Stromal cell of bone marrow (primary cell): ENCODE measurements at places on chromosomes 4 and X.

GRCh38 chr4:152014280-152014679 lies 253.5 kb upstream of the GATB start:
- no peak for DNase-seq

DNA sequence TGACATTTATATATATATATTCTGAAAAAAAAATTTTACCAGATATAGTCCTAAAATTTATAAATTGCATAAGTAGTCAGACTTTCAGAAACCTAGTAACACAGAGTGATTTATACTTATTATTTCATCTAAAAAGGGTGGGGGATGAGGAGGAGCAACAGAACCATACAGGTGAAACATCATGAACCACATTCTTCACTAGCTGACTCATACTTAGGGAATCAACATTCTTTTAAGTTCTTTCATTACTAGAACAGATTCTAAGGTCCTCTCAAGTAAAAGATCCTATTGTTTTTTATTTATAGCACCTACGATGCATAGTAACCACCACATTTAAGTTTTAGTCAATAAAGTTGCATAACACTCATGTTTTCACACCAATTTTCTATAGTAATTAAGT lies 166.1 kb downstream of the LRBA start:
- no peak for DNase-seq

DNA sequence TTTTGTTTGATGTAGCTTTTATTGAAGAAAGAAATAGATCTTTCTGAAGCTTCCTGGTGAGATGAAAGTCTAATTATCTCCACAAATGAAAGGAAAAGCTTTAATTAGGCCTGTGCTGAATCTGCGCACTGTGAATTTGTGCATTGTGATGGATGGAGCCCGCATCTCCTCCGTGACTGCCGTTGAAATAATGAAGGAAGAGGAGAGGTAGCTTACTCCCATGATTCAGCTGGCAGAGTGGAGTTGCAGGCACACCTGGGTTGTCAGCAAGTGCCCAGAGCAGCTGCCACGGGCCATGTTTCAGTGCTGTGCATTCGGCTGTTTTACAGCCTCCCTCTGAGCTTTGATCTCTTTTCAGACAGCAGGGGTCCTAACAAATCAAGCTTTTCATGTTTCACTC lies 735.3 kb upstream of the TENM3 start:
- no peak for DNase-seq

DNA sequence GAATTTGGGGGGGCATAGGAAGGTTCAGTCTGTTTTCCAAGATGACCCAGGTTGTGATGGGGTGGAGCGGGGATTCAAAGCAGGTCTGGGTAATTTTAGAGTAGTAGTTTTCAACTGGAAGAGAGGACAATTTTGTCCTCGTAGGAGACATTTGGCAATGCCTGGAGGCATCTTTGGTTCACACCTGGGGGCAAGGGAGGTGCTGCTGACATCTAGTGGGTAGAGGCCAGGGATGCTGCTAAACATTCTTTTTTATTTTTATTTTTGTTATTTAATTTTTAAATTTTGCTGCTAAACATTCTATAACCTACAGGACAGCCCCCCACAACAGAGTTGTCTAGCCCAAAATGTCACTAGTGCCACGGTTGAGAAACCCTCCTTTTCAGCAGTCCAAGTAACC lies 1.9 kb downstream of the RAB9A start:
- no peak for DNase-seq

DNA sequence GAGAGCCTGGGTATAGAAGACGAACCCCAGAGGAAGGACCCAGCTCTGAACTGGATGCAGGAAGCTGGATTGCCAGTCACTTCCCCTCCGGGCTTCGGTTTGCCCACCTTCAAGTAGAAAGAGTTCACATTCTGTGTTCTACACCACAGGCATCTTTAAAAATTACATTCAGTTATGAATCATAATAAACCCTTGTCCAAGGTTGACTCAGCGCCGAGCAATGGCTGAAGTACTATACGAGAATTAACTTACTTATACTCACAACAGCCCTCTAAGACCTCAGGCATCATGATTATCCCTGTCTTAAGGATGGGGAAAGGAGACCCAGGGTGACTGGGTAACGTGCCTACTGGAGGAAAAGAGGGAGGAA lies 72.5 kb downstream of the EVC2 start:
- peak; percentile 40 for DNase-seq

DNA sequence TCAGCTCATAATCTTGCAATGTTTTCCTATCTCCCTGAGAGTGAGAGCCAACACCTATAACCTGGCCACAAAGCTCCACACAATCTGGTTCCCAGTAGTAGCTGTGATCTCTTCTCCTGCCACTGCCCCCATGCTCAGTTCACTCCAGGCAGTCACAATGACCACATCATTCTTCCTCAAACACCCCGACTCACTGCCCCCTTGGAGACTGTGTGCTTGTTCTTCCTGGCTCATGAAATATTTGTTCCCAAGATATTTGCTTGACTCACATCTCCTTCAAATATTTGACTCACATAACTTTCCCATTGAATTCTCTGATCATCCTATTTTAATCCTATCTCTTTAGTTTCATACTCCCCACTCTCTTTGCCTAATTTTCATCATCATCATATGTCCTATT lies 173.7 kb downstream of the AREG start:
- DNase-seq = no peak

DNA sequence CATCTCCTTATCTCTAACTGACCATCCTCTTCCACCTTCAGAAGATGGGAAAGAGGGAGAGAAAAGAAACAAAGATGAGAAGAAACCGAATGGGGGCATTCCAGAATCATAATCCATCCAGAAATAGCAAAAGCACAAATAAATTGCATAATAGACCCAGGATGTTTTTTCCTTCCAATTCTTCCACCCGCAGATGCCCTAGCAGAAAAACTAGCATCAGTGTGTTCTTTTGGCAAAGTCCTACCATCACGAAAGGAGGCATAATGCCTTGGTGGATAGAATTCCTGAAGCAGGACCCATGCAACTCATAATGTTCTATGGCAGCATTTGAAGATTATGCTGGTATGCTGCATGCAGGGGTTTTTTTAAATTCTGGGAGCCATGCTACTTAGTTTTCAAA lies 279.2 kb downstream of the PPP3CA start:
- DNase-seq = no peak

DNA sequence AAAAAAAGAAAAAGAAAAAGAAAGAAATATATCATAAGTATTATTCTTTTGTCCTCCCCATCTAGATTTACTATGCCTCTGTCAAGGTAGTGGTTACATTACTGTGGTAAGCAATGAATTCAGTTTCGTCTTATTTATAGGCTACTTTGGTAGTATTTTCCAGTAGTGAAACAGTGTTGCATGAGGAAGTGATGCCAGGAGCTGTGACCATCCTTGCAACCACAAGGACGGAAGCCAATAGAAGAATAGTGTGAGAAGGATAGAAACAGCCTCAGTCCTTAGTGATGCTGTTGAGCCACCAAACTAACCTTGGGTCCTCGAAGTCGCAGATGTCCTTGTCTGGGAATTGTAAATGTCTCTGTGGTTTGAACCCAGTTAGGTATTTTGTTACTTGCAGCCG lies 328.5 kb downstream of the PPP3CA start:
- no peak for DNase-seq

- DNase-seq = no peak
These were observed 35.0 kb upstream of the CLCN4 start for GRCh38 chrX:10121787-10122186.

DNA sequence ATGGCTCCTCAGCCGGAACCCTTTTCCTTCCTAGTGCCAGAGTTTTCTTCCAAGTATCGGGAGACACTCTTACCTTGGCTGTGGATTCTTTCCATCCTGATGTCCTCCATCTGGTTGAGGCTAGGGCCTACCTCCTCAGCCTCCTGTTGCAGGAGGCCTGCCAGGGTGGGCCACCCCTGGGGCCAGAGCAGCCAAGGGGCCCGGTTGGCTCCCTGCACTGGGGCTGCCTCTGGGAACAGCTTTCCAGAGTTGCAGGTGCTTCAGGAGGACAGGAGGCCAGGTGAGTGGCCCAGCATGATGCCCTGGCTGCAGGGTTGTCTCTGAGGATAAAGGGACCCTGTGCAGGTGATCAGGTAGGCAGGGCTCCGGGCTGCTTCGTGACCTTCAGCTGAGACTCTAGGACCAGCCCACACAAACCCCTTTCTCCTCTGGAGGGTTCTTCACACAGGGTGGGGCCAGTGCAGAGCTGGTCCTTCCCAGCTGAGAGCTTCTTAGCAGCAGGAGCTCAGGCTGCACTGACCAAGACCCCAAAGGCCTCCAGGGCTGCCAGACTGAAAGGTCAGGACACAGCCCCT lies 5.3 kb upstream of the GPR78 start:
- DNase-seq = no peak

DNA sequence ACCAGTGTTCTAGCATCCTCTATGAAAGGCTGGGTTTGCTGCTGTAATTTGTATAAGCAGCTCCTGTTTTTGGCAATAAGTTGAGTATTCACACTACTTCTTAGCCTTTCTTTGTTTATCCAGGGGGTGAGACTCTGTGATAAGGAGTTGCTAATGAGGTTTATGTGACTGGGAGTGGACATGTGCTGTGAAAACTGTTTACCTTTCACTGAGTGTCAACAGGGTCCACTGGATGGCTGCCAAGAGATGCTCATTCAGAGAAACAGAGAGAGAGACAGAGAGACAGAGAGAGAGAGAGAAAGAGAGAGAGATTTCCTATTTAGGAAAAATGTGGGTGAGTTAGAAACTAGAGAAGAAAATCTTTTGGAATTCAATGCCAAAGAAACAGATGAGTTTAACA lies 233.9 kb downstream of the CHIC2 start:
- no peak for DNase-seq

GRCh38 chrX:32448945-32449344 lies 762.4 kb downstream of the DMD start:
- DNase-seq = no peak

- DNase-seq = peak; percentile 30
These were observed 31.7 kb downstream of the RNF212 start for GRCh38 chr4:1081689-1082040.

DNA sequence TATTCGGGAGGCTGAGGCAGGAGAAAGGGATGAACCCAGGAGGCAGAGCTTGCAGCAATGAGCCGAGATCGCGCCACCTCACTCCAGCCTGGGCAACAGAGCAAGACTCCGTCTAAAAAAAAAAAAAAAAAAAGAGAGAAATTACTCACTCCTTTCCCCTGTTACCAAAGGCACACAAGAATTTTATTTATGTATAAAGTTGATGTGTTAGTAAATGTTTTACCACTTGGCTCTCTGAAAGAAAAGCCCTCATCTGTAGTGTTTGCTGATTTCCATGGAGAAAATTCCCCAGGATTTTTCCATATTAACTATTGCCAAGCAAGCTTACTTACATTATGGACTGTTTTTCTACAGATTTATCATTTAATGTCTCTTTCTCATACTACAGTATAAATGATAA lies 142.1 kb upstream of the PABPC4L start:
- no peak for DNase-seq

DNA sequence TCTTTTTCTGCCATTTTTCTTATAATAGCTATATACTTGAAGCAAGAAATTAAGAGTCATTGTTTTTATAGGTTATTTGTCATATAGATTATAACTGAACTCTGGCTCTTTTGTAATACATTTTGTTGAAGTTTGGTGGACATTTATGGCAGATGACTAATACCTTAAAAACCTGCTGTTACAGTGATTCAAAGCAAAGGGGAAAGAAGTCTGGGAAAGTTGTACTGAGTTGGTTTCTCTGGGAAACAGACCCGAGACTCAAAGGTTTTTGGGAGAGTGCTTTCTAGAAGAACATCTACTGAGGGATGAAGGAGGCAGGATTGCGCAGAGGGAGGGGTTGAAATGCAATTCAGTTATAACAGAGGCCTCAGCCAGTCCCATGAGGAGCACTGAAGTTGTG lies 35.9 kb downstream of the NAP1L5 start:
- peak; percentile 82 for DNase-seq

DNA sequence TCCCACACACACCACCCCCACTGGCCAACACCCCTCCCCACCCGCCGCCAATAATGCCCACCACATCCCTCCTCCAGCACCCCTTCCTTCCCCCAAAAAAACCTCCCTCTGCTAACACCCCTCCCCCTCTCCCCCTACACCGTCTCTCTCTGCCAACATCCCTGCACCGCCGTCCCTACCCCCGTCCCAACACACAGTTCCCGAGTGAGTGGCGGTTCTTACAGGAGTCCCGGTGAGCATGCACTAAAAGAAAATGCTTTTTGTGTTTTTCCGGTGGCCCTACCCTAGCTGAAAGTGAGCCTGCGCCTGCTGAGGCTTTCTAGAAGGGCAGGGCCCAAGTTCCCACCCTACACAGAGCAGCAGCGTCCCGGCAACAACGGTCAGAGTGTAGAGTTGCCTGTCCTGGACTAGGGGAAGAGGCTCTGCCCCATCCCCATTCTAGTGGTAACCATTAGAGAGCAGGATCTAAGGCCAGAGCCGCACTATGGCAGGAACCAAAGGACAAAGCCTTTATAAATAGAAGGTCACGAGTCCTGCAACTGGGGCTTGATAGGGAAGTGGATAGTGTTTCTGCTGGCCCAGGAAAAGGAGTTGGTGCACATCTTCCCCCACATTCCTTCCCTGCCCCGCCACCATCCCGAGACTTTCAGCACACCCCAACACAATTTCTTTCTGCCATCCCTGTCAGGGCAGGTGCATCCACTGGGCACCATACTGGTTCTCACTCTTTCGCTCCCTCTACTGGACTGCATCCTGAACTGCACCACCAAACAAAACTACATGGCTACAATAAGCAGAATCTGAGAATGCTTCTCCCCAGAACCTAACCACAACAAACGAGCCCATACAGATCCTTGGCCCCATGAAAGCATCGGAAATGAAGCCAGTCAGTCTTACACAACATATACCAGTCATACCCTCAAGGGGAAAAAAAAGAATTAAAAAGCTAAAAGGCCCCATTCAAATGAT lies 78.1 kb upstream of the PAGE3 start:
- DNase-seq = no peak

- peak; percentile 10 for DNase-seq
These were observed 1029.5 kb downstream of the C4orf33 start for GRCh38 chr4:130125467-130125866.

DNA sequence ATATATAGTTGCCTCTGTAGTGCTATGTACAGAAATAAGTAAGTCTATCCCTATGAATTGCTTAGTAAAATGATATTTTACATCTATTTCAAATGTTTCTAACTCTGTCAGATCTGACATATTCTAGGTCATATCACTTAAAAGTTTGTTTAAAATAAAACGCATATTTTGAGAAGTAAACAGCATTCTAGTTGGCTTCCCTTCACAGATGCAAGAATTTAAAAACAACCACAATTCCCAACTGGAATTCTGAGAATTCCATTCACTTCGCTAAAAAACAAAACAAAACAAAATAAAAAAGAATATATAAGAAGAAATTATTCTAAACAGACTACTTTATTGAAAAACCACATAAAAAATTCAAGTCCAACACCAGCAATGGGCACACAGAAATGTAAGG lies 126.0 kb downstream of the PPP3CA start:
- DNase-seq = no peak

- DNase-seq = no peak
These were observed 9.2 kb downstream of the NKX3-2 start for GRCh38 chr4:13535118-13535517.

GRCh38 chr4:82900066-82900410 lies 497 bp upstream of the THAP9 start:
- no peak for DNase-seq

DNA sequence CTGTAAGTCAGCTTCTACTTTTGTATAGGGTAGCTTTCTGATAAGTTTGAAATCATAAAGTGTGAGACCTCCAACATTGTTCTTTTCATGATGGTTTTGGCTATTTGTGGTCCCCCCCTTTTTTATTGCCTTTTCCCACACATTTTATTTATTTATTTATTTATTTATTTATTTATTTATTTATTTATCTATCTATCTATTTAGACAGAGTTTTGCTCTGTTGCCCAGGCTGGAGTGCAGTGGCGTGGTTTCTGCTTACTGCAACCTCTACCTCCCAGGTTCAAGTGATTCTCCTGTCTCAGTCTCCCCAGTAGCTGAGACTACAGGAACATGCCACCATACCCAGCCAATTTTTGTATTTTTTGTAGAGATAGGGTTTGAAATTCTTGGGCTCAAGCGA lies 9.7 kb upstream of the MTHFD2L start:
- no peak for DNase-seq
